AG10803 (cell line): ENCODE measurements at places on chromosomes 4 and X.

DNA sequence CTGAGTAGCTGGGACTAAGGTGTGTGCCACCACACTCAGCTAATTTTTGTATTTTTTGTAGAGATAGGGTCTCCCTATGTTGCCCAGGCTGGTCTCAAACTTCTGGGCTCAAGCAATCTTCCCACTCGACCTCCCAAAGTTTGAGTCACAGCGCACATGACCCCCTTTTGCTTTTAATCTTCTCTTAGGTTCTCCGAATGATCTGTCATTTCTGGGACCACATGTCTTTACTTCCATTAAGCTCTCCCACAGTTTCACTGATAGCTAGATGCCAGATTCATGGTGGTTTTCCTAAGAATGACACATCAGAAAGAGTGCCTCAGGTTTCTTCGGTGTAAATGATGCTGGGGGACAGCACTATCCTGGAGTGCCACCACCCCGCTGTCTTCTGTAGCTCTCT, 17.9 kb downstream of the PRKX start:
- DNase-seq, result no peak

DNA sequence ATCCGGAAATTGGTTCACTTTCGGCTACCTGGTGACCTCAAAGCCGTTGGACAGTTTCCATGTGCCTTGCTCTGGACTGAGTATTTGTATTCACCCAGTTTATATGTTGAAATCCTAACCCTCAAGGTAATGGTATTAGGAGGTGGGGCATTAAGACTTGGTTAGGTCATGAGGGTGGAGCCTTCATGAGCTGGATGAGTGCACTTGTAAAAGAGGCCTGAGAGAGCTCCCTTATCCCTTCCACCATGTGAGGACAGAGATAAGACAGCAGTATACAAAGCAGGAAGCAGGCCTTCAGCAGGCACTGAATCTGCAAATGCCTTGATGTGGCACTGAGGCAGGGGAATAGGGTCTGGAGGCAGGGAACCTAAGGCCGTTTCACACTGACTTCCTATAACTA, 5.3 kb upstream of the OPHN1 start:
- no peak for DNase-seq

DNA sequence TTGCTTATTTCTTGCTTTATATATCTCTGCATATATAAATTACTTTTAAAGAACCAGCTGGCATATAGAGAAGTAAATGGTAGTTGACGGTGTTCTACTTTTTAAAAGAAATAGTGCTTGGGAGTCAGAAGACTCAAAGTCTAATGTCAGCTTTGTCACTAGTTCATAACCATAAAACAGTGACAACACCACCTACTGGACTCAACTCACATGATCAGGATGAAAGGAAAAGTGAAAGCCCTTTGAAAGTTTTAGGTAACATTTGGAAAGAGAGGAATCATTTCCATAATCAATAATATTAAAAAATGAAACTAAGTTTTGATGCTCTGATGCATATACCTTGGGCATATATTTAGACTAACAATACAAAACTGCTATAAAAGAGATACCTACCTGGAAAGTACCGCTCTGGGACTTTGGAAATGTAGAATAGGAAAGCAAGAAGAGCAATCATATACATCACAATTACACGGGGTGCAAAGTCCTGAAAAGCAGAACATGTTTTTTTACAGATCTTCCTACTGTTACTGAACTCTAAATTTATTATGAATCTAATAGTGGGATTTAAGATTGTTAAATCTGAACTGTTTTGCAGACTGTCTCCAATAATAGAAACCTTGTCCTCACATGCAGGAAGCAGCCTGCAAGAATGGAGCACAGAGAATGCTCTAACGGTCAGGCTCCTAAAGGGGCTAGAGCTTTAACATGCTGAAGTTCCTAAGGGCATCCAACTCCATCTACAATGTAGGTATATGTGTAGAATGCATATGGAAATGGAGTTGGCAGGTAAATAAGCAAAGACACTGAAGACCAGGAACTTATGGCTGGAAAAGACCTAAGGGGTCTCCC, 15.6 kb downstream of the PAQR3 start:
- no peak for DNase-seq

DNA sequence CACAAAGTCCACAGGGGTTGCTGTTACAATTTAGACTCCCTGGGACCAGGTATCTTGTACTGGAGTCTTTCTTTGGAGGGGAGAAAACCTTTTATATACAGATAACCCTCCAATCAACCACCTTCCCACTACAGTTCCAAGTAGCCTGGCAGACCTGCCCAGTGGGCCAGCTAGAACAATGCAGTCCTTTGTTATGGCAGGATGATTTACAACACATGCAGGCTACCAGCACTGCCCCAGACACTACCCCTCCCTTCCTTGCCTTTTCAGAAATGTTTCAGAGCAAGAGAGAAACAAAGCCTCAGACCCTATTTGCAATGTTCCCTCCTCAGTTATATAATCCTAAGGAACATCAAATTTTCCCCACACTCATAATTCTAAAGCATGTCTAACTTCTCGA, 11.1 kb downstream of the RASL11B start:
- no peak for DNase-seq

GRCh38 chrX:132638313-132638712, 149.5 kb upstream of the MBNL3 start:
- no peak for DNase-seq

DNA sequence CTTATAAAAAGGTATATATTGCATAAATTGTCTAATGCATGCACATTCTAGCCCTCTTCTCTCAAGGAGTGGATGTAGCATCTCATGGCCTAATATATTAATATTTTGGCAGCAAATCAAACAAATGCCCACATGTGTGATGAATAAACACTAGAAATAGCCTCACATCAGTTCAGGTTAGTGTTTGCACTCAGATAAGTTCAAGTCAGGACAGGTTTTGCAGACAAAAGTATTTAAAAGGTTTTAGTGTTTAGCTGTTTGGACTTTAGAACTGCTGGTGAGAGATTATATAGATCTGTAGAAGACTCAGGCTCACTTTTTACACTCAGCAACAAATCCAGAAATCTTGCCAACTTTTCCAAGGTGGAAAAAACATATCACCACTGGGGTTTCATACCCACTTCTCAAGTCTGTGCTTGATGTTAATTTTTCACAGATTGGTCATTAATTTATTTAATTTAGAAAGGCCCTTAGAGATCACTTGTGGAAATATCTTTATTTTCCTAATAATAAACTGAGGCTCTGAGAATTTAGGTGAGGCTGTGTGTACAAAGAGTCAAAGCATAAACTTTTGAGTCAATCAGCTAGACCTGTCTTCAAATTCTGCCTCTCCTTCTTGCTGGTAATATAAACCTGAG, 362.6 kb downstream of the GASK1B start:
- no peak for DNase-seq

DNA sequence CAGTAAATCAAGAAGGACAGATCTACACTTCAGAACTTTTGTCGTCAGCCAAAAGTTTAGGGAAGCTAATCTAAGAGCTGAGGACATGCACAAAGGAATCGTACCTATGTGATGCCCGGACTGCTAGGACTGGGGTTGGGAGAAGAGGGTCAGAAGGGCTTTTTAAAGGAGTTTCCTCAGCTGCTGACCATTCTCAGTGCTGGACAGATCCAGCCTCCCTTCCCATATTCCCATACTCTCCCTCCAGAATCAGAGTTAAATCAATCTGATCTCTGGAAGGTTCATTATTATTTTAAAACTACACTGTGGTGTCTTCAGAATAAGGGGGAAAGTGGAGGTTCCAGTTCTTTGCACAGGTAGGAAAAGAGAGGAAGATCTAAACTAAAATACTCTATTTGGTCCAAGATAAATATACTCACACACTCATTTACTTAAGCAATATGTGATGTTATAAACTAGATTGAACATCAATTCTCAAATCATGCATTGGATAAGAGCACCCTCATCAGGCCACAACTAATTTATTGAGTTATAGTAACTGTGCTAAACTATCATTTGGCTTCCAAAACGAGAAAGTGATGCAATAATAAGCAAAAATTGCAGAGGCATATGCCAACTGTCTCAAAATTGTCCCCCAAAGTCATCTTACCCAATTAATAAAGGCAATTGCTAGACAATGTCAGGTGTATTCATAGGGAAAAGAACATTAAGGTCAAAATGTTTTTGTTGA, 124.7 kb downstream of the HNRNPD start:
- DNase-seq, result no peak

DNA sequence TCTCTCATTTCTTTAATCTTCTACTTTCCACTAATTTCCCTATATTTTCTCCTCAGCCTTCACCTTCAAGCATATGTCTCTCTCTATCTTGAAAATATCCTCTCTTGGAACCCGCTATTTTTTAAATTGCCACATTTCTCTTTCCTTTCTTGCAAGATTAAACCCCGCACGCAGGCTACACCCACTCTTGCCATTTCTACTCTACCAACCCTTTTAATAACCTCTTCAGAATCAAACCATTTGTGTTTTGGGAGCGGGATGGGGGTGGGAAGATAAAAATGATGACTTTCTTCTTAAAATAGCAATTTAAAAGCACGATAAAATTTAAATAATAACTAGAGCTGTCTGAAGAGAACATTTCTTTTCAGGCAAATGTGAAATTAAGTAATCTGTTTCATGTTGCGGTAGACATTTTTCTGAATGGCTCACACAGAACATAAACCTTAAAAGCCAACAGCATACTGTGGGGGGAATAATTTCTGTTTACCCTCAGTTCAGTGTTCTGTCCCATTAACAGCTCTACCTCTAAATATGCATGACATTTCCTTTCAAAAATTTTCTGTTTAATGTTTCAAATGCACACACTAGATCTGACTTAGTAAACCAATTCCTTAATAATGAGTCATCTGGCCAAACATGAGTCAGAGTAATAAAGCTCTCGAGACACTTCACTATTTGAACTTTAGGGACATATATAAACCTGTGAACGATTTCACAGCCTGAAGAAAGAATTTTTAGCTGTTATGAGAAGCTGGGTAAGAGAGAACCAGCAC, 20.5 kb downstream of the ARSJ start:
- peak; percentile 96 for DNase-seq

DNA sequence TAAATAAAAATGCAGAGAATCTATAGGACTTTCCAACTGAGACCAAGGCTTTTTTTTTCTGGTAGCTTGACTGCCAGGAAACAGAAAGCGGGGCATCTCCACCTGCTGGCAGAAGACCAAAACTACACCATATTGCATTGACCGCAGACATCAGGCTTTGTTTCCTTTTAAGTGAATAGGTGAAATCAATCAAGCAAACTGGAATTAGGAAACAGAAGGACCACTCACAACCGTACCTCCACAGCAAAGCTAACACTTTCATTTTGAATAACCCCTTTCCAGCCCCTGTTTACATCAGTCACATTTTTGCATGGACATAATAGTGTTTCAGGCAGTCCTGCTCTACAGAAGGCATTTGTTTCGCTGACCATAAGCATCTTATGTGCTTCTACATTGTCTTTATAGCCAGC, 218.2 kb downstream of the IDS start:
- peak; percentile 28 for DNase-seq

GRCh38 chr4:3704669-3705068, 61.5 kb upstream of the ADRA2C start:
- DNase-seq, result no peak

DNA sequence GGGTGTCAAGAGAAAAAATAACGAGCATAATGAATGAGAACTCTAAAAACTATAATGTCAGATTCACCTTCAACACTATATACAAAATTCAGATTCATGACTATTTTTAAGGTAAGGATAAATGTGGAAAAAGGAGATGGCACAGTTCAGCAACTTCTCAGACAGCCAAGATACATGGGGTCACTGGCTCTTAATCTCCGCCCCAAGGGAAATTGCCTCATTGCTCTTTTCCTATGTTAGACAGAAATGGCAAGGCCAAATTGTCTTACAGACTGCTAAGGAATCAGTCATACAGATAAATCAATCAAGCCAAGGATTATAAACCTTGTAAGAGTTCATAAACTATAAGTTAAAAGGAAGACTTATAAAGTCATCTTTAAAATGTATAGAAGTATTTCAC, 183.4 kb downstream of the OPHN1 start:
- no peak for DNase-seq
